Uterus (tissue), 4 donors: ENCODE measurements at places on chromosomes 16 and 17.
A peak's percentile ranks its signal among the peaks of the same experiment; 100 is the strongest.

GRCh38 chr17:4540687-4541327 lies 14.4 kb downstream of the MYBBP1A start:
- DNase-seq = no peak
- no peak overlapping the region for H3K4me3 ChIP-seq
- H3K36me3 ChIP-seq = no peaks in the 10 kb centered on the region
- no peak overlapping the region for H3K27ac ChIP-seq
- H3K4me1 ChIP-seq = peaks cover 10% of the 10 kb centered on the region
- no peaks in the 10 kb centered on the region for H3K27me3 ChIP-seq

DNA sequence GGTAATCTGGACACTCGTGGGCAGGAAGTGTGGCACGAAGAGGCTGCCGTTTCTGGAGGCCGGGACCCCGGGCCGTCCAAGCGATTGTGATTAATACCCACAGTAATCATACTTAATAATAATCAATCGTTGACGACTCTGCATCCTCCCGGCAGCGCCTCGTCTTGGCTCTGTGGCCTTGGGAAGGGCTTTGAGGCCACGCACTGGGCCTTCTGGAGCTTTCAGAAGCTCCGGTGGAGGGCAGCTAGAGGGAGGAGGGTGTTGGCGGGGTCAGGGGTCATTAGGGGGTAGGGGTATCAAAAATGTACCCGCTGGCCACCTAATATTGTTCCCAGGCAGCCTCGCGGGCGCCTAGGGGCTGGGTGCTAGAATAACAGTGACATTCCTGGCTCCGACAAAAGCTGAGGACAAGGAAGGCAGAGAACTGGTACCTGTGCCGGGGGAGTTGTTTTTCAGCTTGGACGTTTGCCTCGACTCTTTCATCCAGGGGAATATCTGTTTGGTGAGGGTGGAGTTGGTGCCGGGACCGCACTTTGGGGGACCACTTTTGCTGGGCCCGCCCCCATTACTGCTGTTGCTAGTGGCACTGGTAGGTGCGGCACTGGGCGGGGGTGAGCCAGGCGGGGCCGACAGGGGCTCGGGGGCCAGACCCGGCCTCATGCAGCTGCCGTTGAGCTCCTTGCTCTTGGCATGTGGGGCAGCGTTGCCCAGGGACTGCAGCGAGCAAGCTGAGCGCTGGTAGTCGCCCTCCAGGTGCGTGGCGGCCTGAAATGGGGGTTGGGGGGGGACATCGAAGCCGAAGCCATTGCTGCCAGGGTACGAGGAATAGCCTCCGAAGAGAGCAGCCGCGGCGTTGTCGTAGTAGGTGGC lies 6.9 kb upstream of the HOXB2 start:
- H3K27ac ChIP-seq = no peak overlapping the region
- no peaks in the 10 kb centered on the region for H3K36me3 ChIP-seq
- H3K27me3 ChIP-seq = no peaks in the 10 kb centered on the region
- H3K4me3 ChIP-seq = no peak overlapping the region

GRCh38 chr16:23016368-23016767 lies 132.9 kb downstream of the USP31 start:
- H3K27ac ChIP-seq = no peak overlapping the region
- H3K4me3 ChIP-seq = no peak overlapping the region
- no peak for DNase-seq
- no peaks in the 10 kb centered on the region for H3K27me3 ChIP-seq

GRCh38 chr16:17224879-17225281 lies 245.9 kb downstream of the XYLT1 start:
- H3K27me3 ChIP-seq = no peaks in the 10 kb centered on the region
- no peak overlapping the region for H3K4me3 ChIP-seq
- H3K4me1 ChIP-seq = no peaks in the 10 kb centered on the region
- no peaks in the 10 kb centered on the region for H3K36me3 ChIP-seq
- H3K27ac ChIP-seq = peak overlapping the region; percentile 47

DNA sequence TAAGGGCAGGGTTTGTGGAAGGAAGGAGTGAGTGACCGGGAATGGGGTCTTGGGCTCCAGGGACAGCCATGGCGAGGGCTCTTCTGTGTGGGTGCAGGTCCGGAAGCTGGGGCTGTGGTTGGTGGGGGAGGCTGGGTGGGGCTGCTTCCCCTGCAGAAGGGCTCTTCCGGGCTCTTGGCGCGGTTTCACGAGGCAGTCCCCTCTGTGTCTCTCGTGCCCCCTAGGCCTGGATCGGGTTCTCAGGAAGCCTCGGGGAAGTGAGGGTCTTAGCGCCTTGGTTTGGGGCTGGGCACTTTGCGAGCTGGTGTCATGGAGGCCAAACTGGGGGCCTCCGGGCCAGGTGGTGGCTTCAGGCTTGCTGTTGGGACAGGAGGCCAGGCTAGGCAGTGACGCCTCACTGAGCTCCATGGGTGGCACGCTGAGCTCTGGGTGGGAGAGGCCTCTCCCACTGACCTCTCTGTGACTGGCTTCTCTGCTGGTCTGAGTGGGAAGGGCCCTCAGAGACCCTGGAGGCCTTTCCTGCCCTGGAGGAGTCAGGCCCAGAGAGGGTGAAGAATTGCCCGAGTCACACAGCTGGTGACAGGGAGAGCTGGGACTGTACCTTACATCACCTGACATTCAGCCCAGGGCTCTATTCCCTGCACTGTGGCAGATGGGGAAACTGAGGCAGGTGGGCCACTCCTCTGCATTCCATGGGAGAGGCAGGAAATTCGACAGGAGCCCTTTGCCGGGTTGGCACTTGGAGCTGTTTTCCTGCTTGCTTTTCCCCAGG lies 8.2 kb downstream of the ADCY7 start:
- H3K27ac ChIP-seq = no peak overlapping the region
- no peak for DNase-seq
- no peak overlapping the region for H3K4me3 ChIP-seq
- H3K27me3 ChIP-seq = no peaks in the 10 kb centered on the region
- no peaks in the 10 kb centered on the region for H3K4me1 ChIP-seq
- H3K36me3 ChIP-seq = no peaks in the 10 kb centered on the region

DNA sequence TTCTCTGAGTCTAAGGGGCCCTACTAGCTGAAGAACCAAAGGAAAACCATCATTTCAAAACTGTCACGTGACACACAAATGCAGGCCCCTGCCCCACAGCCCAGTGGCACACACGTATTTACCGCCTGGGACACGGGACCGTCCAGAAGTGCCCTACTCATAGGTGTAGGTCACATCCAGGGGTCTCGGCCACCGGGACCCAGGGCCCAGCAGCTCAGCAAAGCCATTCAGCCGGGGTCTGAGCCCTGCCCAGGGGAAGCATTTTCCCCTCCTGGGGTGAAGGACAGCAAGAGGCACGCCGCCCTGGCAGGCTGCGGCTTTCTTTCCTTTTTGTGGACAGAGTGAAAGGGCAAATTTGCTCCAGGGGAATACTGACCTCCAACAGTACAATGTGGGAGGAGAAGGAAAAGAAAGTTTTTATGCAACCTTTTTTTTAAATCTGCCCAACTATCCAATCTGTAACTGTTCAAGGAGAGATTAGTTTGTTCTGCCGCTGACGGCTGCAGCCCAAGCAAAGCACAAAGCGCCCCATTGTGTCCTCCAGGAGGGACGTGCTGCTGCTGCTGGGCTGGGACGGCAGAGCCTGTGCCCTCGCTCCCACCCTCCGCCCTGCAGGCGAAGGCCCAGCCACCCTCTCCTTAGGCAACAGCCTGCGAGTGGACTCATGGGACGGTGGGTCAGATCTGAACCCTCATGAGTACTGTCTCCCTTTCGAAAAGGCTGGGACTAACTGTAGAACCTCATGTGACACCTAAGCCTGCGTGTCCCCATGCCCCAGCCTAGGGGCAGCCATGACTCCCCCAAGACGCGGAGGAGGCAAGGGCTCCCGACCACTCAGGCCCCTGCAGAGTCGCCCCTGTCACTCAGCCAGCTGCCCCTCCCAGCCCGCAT lies 21.3 kb downstream of the SLC7A5 start:
- no peak overlapping the region for H3K4me3 ChIP-seq
- H3K36me3 ChIP-seq = no peaks in the 10 kb centered on the region
- H3K27ac ChIP-seq = no peak overlapping the region
- H3K4me1 ChIP-seq = no peaks in the 10 kb centered on the region
- no peaks in the 10 kb centered on the region for H3K27me3 ChIP-seq
- DNase-seq = no peak

DNA sequence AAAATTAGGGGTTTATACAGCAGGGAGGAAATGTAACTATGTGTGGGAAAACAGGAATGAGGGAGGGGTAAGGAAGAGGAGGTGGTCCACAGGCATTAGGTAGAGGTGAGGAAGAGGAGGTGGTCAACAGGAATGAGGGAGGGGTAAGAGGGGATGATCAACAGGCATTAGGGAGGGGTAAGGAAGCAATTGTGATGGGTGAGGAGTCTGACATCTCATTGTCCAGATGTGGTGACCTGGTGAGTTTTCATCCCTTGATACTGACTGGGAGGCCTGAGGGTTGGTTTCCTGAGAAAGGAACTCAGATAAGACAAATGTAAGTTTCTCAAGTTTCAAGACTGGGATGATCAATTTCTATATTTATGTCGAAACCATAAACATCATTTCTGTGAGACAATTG lies 206.2 kb upstream of the C16orf82 start:
- H3K27ac ChIP-seq = no peak overlapping the region
- no peaks in the 10 kb centered on the region for H3K4me1 ChIP-seq
- DNase-seq = no peak
- H3K27me3 ChIP-seq = no peaks in the 10 kb centered on the region
- no peaks in the 10 kb centered on the region for H3K36me3 ChIP-seq

GRCh38 chr16:3938471-3938842 lies 57.9 kb upstream of the CREBBP start:
- no peaks in the 10 kb centered on the region for H3K4me1 ChIP-seq
- H3K4me3 ChIP-seq = peak overlapping the region; percentile 39

- no peak overlapping the region for H3K4me3 ChIP-seq
- no peak overlapping the region for H3K27ac ChIP-seq
- H3K36me3 ChIP-seq = no peaks in the 10 kb centered on the region
- no peaks in the 10 kb centered on the region for H3K4me1 ChIP-seq
- H3K27me3 ChIP-seq = no peaks in the 10 kb centered on the region
Measured at GRCh38 chr16:89147085-89147817, 24.3 kb upstream of the CDH15 start.

DNA sequence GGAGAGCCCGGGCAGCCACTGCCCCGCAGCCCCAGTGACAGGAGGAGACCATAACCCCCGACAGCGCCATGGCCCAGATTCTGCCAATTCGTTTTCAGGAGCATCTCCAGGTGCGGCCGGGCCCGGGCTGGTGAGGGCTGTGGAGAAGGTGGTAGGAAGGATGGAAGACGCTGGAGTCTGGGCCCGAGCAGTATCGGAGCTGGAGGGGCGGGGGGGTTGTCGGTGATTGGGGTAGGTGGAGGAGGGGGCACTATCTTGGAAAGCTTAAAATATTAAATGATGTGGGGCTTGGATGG lies 317 bp downstream of the CLTC start:
- no peaks in the 10 kb centered on the region for H3K27me3 ChIP-seq
- H3K4me3 ChIP-seq = peak overlapping the region; percentile 99
- no peaks in the 10 kb centered on the region for H3K36me3 ChIP-seq
- no peak for DNase-seq

DNA sequence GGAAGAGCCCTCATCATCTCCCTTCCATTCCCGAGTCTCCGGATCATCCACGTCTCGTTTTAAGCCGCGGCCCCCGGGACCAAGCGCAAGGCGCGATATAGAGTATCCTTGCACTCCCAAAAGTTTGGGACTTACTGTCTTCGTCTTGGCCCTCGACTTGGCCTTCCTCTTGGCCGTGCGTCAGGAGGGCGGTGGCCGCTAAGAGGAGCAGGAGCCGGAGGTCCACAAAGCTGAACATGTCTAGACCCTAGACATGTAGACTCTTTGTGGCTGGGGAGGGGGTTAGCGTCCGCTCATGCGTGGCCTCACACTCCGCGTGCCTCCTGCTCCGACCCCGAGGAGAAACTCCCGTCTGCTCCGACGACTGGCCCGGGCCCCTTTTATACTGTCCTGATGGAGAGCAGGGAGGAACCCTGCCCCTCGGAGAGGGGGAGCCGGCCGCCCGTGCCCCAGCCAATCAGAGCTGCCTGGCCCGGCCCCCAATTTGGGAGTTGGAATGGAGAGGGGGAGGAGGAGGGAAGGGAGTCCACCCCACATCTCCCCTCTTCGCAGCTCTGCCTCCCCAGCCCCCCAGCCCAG lies at the start of gene COL1A1:
COL1A1 (minus strand) TSS at position 356 of the 579 bp plus-strand sequence; CDS start at position 238, 118 bp downstream.
- peak; percentile 96 for DNase-seq
- H3K36me3 ChIP-seq = no peaks in the 10 kb centered on the region
- peak within 1 kb of the TSS; percentile 75 for H3K4me3 ChIP-seq
- peak within 1 kb of the TSS; percentile 98 for H3K27ac ChIP-seq
- no peaks in the 10 kb centered on the region for H3K27me3 ChIP-seq
- H3K4me1 ChIP-seq = peaks cover 26% of the 10 kb centered on the region

DNA sequence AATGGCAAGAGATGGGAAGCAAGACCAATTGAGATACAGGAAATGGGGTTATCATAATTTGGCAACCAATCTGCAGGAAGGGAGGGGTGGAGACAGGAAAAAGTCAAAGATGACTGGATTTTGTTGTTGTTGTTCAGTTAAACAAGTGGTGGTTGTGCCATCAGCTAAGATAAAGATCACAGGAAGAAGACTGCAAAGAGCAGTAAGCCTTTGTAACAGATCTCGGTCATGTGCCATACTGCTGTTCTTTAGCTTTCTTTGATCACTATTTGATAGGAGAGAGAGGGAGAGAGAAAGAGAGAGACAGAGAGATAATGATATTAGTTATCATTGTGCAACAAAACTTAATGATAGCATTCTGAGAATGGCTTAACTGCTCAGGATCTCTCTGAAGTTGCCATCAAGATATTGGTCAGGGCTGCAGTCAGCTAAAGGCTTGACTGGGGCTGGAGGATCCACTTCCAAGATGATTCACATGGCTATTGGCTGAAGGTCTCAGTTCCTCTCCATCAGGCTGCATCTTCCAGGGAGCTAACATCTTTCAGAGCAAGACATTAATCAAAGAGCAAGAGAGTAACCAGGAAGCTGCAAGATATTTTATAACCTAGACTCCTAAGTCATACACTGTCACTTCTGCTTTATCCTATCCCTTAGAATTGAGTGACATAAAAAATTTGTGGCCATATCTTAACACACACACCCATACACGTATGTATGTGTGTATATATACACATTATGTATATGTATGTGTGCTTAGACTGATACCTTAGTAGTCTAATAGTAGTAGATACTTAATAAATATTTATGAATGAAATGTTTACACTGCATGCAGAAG lies 405.0 kb downstream of the SHISA9 start:
- H3K27ac ChIP-seq = no peak overlapping the region
- DNase-seq = no peak
- no peaks in the 10 kb centered on the region for H3K36me3 ChIP-seq
- no peak overlapping the region for H3K4me3 ChIP-seq

DNA sequence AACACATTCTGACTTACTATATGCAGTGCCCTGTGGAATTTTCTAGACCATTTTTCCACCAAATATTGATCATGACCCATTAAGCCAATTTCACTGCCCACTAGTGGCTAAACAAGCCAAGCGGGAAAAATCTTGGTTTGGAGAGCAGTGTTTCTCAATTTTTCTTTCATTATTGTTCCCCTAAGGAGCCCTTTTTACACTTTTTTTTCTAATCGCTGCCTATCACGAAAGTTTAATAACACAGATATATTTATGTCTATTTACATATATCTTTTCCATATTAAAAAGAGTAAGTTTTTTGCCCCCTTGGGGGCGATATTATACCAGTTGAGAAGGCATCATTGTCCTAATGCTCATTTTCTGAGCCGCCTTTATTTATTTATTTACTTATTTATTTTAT lies 10.8 kb upstream of the TLCD3B start:
- no peaks in the 10 kb centered on the region for H3K36me3 ChIP-seq
- H3K27me3 ChIP-seq = no peaks in the 10 kb centered on the region
- DNase-seq = no peak
- H3K27ac ChIP-seq = no peak overlapping the region
- no peaks in the 10 kb centered on the region for H3K4me1 ChIP-seq
